Germinal center (tissue), 1 donor: ENCODE measurements at places on chromosomes 4 and X.
A peak's percentile ranks its signal among the peaks of the same experiment; 100 is the strongest.

GRCh38 chr4:88619971-88620370 is 27.7 kb downstream of the HERC3 start:
- DNase-seq = no peak

GRCh38 chr4:37132975-37133360 is 111.6 kb upstream of the NWD2 start:
- DNase-seq = no peak

DNA sequence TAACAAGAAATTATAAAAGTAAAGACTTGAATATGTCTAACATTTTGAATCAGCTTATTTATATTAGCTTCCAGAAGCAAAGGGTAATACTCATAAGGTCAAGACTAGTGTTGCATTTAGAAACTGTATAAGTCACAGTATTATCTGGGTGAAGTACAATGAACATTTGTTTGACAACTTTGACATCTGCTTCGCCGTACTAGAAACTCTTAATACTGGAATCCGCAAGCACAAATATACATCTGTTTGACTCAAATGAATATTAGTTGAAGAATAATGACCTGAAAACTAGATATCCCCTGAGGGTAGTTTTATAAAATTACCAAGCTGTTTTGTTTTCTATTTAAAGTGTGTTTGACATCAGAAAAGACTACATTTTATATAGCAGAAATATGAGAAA is 135.4 kb upstream of the ATOH1 start:
- DNase-seq = no peak

DNA sequence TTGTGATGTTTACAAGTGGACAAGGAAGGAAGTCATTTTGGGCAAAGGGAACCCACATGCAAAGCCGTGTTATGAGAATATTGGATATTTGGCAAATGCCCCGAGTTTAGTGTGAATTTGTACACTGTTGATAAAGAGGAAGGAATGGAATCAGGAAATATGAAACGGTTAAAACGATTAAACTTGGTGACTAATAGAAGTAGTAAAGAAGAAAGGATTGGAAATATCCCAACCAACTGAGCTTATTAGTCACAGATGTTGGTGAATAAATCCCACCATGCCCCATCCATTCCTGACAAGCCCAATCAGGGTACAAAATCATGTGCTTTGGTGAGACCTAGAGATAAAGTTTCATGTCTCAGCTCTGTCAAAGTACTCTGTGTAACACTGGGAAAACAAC is 22.0 kb downstream of the ARHGAP24 start:
- no peak for DNase-seq

DNA sequence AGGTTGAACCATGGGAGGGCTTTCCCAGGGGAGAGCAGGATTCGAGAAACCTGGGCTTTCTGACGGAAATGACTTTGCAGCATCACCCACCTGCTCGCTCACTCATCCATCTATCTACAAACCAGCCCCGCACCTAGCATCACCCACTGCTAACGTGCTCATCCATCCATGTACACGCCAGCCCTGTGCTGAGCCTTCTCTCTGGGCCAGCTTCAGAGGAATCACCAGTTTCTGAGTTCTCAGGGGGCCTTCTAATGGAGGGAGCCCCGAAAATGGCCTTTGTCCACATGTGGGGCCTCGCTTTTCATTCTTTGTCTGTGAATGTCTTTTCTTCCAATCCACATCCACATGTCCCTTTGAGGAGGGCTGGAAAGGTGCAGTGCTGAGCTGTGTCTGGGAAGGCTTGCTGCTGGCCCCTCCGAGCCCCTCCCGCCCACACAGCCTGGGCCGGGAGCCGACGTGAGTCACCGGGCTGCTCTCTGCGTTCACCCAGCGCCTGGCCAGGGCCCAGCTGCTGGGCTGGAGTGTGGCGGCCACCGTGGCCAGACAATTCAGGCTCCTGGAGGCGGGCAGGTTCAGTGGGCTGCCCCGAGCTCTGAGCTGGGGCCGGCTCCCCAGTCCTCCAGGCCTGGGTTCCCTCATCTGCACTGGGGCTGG is 14.7 kb downstream of the SORCS2 start:
- no peak for DNase-seq

- no peak for DNase-seq
Observed at GRCh38 chr4:169628579-169628978, 8.2 kb downstream of the CLCN3 start.

DNA sequence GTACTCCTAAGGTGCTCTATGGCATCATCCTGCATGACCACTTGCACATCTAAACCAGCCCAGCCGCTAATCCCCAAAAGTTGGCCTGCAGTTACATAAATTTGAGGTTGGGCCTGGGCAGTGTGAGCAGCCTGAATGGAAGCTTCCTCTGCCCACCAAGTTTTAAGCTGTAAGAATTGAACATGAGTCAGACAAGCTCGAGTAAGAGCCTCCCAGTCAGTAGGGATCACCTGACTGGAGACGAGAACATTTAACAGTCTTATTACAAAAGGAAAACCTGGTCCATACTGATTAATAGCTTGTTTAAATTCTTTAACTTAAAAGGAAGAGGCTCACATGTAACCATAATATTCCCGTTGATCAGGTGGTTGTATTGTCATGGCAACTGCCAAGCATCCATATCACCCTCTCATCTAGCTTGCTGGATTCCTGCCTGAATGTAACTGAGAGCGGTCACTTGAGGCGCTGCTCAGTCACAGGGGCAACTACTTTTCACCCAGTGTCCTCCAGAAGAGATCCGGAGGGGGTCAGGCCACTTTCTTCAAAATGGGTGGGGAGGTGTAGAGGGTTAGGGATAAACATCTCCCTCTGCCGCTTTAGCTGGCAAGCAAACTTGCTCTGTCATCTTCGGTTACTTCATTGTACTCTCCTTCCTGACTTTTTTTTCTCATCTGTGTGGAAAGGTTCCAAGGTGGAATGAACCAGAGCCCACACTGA is 56.6 kb upstream of the WDR1 start:
- no peak for DNase-seq

DNA sequence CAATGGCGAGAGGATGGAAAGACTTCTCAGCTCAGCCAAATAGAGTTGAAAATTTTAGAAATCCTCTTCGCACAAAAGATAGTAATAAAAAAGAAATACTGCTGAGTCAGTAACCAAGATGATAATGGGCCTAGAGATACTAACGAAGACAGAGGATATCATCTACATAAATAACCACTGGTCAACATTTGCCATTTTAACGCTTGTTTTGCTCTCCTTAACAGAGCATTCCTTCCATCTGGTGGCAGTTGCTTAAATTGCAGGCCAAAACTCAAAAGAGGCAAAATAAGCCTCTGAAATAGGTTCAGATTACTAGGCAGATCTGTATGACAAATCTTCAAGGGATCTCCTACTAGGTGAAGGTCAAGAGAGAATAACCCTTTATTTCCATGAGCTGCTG is 51.7 kb upstream of the MCF2 start:
- DNase-seq = no peak

GRCh38 chr4:14961292-14961691 is 41.0 kb upstream of the CPEB2 start:
- DNase-seq = no peak

DNA sequence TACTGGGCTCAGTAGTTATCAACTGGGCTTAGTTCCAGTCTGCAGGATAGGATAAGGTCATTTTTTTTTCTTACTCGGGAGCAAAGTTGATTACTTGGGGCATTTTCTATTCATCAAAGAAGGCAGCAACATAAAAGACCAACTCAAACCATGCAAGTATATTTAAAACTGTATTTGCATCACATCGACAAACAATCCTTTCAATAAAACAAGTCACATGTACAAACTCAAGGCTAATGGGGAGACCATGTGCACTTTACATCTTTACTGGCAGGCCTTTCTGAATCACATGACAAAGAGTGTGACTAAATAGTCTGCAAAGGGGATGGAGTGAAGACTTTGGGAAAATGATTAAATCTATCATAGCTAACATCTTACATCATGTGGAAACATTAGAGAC is 610.4 kb upstream of the BOD1L1 start:
- no peak for DNase-seq

GRCh38 chrX:150694738-150695410 is 1.7 kb downstream of the MTMR1 start:
- DNase-seq = peak; percentile 18

- DNase-seq = peak; percentile 10
Observed at GRCh38 chrX:11381464-11381863, 88.3 kb downstream of the AMELX start.

DNA sequence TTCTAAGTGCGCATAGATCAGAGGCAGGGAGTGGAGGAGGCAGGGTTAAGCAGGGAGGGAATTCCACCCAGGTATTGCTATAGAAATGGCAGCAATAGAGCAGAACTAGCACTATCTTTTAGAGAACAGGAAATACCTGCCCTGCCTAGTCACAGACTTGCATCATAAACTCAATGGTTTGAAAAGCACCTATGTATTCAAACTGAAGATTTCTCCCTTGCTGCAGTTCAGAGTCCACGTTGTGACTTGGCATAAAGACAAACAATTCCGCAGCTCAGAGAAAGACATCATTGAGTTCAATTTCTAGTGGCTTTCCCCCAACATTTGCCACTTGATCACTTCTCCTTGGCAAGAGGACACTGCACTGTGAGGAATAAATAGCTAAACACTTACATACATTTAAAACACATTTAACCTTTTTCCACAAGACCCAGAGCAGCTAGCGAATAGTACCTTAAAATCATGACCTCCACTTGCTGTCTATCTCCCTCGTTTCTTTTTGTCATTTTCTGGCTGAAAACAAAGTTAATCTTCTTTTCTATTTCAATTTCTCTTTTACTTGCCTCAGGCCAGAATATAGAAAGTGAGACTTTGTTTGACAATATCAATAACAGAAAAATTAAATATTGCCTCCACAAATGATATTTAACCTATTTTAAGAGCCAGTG is 42.4 kb downstream of the SLC7A11 start:
- DNase-seq = no peak

GRCh38 chr4:168604496-168605373 is 107.9 kb downstream of the PALLD start:
- no peak for DNase-seq

DNA sequence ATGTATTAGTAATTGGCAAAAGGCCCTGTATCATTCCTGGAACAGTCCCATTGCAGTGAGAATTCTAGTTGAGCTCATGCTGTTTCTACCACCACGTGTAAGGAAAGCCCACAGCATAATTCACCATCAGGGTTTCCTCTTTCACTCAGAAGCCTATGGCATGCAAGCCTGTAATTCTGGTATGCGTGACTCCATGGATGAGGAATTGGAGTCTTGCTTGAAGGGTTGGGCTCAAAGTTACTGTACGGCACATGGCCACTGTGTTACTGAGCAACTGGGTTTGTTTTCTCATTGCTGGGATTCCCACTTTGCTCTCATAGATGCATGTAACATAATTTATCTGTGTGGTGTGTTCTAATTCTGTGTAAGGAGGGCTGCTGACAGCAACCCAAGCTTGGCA is 132.3 kb upstream of the NR3C2 start:
- DNase-seq = no peak

- no peak for DNase-seq
Observed at GRCh38 chr4:167028976-167029375, 205.3 kb downstream of the SPOCK3 start.

DNA sequence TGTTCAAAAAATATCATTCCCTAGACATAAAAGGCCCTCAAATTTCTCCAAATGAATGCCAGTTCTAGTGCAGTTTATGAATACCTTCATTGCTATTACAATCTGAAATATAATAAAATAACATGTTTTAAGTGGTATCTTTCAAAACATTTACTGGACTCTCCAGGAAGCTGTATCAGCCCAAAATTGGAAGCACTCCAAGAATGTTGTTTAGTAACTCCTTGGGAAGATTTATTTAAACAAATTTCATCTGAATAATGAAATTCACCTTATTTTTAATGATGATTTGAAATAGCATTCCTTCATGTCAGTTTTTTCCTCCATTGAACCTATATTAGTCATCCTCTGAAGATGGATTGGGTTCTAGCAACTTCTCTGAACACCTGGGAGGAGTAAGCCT is 217.2 kb upstream of the PCDH18 start:
- no peak for DNase-seq

DNA sequence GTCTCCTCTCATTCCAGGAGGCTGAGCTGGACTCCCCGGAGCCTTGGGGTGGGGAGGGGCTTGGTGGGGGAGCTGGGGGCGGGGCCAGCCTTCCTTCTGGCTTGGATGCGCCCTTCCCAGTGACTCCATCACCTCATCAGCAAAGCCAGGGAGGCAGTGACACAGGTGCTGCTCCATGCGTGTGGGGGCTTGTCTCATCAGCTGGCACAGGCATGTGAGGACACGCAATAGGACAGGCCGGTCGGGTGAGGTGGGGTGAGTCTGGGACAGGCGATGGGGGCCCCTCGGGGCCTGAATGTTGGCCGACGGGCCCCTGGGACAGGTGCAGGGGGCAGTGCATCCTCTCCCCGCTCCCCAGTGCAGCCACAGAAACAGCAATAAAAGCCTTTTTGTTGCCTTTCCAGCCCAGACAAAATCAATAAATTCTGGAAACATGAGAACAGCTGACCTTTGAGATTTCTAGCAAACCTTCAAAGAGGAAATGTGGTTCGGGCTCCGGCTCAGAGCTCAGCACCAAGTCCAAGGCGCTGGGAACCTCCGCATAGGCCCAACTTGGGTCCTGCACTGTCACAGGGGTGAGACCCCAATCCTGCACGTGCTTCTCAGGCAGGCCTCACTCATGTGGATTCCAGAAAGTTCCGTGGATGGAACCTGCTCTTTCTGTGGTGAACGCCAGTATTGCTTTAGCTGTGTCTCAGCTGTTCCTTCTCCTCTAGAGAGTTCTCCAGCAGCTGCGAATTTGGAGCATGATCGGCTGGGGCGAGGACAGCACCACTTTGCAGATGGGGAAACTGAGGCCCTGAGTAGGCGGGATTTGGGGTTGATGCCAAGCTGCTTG is 18.5 kb downstream of the ADRA2C start:
- DNase-seq = no peak
